ENCODE measurements at places on chromosomes 4 and X.

- DNase-seq, result no peak
Observed at GRCh38 chrX:136626891-136627290, 21.1 kb upstream of the CD40LG start.

DNA sequence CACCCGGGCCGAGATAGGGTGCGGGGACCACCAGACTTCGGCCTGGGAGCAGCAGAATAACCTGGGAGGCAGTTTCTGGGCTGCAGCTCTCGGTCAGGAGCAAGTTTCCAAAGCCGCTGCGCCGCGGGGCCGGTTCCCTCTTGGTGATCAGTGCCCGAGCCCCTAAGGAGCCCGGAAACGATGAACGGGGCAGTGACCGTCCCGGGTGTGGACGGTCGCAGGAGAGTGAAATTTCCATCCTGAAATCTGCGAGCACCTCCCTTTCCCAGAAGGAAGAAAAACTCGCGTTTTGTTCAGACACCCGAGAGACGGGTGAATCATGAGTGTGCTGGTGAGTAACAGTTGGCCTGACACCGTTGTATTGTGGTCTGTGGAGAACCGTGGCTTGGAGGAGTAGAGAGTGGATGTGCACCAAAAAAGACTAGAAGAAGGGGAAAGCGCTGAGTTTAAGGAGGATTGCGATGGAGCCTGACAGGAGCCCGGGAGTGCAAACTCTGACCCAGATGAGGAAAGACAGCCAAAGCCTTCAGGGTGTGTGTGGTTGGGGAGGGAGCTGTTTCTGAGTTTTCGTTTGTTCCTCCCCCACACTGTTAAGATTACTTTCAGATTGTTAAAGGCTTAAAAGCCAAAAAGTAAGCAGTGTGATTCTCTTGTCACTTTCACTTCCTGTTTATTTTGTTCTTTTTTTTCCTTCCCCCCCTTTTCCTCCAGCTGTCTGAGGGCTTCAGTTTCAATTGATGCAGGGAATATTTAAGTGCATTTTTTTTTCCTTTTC lies 828 bp downstream of the MCUB start:
- DNase-seq, result peak; percentile 50

GRCh38 chr4:147409350-147409749 lies 71.5 kb upstream of the EDNRA start:
- no peak for DNase-seq

DNA sequence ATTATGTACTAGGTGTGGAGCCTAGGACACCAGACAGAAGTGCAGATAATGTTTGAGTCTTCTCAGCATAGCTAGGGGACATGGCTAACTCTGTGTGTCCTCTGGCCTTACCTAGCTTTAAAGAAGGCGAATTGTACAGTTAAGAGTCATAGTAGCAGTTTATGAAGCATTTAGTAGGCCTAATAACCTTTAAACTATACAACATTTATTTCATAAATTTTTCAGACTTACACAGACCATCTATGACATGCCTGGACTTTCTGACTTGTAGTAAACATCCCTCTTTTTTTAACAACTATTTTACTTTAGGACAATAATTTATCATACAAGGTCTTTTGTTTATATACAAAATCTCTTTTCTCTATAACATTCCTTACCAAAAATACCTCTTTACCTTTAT lies 37.4 kb downstream of the ETNPPL start:
- DNase-seq, result no peak

GRCh38 chrX:55522596-55523276 lies 33.1 kb upstream of the USP51 start:
- DNase-seq, result no peak

DNA sequence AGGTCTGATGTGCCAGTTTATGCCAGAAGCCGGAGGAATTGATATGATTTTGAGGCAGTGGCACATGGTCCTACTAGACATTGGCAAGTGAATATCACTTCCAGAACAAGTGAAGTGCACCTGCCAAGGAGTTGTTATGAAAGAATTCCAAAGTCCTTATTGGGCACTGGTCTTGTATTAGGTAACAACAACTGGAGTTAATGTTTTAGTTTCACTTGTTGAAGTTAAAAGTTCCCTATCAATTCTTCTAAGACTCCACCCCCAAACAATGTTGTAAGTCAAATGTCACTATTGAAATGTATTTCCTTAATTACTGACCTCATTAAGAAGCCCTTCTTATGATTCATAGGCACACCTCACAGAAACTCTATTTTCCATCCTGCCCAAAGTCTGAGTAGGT lies 3.1 kb downstream of the TET2 start:
- no peak for DNase-seq

DNA sequence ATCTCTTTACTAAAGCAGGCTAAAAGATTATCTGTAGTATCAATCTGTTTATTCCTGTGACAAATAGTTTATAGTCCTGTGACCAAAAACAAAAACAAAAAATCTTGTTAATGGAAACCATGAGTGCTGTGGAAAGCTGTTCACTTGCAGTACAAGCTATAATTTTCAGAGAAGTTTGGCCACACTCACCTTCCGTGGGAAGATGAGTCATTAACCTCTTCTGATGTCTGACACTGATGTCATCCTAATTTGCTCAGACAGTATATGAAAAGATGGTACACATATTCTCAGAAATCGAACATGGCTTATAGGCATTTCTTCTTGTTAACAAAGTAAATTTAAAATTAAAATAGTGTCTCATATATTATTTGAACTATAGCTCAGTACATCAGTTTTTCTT lies 19.9 kb upstream of the ENPP6 start:
- DNase-seq, result no peak

GRCh38 chr4:156975686-156976085 lies 4.1 kb upstream of the PDGFC start:
- no peak for DNase-seq

- DNase-seq, result peak; percentile 69
Observed at GRCh38 chr4:169070071-169070894, 60.2 kb upstream of the CBR4 start.

DNA sequence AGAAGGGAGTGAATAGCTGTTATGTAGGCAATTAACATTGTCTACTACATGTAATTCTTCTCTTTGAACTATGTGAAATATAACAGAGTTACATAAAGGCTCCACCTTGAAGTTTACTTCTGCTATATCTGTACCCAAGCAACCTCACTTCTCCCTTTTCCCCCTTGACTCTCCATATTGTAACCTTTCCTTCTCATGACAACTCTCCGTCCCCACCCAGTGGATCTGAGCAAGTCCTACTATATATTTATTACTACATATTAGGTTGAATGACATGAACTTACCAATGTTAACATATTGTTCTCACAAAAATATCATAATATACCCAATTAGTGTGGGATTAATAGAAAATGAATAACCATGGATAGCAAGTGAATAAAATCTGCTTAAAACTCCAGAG lies 93.2 kb upstream of the ATP8A1 start:
- DNase-seq, result no peak

DNA sequence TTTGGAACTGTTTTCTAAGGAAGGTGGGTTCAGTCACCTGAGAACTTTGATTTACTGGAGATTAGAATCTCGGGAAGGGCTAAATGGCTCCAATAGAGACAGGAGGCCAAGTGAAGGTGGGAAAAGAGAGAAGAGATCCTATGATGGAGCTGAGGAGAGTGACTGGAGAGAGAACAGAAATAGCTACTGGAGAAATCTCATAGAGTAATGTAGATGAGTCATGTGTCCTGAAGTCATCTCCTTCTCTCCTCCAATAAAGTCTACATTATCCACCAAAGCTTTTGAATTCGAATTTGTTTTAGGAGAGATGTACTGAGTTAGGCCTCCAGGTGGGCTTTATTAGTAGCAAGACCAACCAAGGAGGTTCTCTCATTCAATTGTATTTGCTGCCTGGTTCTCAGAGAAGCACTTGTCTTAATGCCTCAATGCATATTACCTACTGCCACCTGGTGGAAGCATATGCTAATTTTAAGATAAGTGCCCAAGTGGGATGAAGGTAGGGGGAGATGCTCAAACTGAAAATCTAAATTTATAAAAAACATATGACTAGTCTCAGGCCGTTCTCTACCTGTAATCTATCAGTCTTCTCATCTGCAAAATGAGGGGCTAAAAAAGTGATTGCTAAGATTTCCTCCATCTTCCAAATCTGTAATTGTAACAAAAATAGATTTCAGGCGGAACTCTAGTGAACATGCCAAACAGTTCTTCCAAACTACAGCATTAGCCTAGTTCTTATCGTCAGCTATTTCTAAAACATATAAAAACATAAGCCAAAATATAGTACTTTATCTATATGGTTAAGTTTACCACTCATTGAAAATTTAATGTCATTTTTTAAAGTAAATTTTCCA lies 24.4 kb downstream of the TXK start:
- DNase-seq, result no peak

DNA sequence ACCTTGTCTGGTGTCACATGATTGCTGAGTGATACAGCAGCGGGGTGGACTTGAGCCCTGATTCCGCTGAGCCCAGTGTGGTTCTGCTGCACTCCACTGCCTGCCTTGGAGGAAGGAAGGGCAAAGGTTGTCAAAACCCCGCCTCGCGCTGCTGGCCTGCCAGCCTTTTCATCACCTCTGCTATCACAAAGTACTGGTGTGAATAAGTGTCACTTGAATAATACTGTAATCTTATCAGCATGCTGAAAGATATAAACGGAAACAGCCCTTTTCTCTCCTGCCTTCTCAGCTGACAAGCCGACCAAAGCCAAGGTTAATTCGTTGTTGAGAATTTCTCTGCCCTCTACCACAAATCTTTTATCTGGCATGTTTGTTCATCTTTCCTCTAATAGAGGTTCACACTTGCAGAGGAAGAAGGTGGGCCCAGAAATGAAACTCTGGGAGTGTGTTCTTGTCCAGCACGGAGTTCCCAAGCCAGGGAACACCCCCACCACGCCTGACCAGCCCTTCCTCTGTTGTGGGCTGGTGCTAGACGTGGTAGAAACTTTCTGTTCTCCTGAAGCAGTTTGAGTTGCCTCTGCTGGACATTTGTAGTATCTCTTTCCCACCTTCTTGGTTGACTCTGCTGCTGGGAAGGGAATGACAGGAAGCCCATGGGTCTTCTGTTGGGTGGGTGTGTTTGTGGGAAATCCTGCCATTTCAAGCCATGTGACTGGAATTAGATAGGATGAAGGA lies 21.5 kb downstream of the FHDC1 start:
- no peak for DNase-seq
